ENCODE measurements at places on chromosomes 16 and 17. TPM values are rescaled to one million over a fixed set of nuclear protein-coding genes. Genes with fewer than 3 reads are reported as not detected.

TAOK2 gene
- 55.9 TPM for total RNA-seq

ZNF205 gene
- total RNA-seq: 0.38 TPM

SYNRG gene
- 113 TPM for total RNA-seq

SLC7A6 gene
- total RNA-seq: 182 TPM

DNA sequence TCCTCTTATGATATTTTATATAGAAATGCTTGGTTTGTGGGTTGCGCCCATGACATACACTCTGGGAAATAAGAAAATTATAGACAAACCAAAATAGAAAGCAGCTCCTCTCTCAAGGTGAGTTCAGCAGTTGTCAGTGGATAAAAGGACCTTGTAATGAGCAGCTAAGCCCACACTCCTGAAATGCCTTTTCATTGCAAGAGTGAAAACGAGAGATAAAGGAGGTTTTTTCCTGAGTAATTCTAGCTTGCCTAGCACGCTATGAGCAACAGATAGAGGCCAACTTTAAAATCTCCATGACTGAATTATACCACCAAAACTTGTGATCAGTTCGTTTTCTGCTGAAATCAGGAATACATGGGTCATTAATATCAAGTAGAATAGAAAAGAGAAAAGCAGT lies 261.8 kb upstream of the CACNG5 start:
- DNase-seq: no peak
- no peaks in the 10 kb centered on the region for H3K4me1 ChIP-seq
- no peaks in the 10 kb centered on the region for H3K36me3 ChIP-seq
- no peaks in the 10 kb centered on the region for H3K27me3 ChIP-seq

DNA sequence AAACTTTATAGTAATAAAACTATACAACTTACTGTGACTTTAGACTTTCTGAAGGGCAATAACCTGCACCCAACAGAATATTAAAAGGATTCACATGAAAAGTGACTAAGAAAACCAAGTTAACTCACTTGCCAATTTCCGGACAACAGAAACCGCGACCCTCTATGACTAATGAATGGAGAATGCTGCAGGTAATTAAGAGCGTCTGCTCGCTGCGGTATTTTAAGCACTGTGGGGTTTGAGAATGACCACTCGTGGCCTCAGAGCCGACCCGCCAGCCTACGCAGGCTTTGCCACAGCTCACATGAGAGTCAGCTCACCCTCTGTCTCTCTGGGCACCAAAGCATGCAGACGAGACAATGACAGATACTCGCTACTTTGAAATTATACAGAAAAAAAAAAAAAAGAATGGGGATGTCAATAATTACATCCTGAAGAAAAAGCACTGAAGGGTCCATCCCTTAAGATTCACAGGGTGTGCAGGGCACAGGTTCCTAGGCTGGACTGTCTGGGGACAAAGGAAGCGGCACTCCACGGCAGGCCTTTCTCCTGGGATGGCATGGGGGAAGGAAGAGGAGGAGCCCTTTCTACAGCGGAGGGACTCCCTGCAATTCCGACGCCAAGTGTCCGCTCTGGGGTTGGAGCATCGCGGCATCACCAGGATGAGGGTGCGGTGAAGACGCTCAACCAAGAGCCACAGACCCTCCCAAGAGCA lies 35.0 kb downstream of the ZCCHC14 start:
- H3K27ac ChIP-seq: no peak overlapping the region
- no peaks in the 10 kb centered on the region for H3K27me3 ChIP-seq
- H3K36me3 ChIP-seq: peaks cover 28% of the 10 kb centered on the region
- H3K4me1 ChIP-seq: no peaks in the 10 kb centered on the region
- no peak for DNase-seq

DNA sequence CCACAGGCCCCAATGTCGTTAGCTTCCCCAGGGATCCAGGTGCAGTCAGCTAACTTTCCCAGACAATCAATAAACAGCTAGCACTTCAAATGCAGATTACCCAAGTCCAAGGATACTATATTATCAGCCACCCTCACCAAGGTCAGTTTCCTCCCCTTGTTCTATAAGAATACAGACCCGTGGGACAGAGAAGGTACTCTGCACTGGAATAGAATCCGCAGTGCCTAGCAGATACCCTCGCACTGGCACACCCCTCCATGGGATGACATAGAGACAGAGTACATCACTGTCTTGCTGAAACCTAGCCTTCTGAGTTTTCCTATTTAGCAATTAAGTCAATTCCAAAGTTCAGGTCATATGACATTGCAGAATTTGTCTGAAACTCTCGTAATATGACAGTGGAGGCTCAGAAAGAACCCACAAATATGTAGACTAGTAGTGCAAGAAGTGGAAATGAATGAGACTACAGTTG lies 40.0 kb upstream of the ABCA10 start:
- no peak overlapping the region for H3K27ac ChIP-seq
- no peak overlapping the region for H3K4me3 ChIP-seq
- no peaks in the 10 kb centered on the region for H3K36me3 ChIP-seq
- H3K27me3 ChIP-seq: no peaks in the 10 kb centered on the region

DNA sequence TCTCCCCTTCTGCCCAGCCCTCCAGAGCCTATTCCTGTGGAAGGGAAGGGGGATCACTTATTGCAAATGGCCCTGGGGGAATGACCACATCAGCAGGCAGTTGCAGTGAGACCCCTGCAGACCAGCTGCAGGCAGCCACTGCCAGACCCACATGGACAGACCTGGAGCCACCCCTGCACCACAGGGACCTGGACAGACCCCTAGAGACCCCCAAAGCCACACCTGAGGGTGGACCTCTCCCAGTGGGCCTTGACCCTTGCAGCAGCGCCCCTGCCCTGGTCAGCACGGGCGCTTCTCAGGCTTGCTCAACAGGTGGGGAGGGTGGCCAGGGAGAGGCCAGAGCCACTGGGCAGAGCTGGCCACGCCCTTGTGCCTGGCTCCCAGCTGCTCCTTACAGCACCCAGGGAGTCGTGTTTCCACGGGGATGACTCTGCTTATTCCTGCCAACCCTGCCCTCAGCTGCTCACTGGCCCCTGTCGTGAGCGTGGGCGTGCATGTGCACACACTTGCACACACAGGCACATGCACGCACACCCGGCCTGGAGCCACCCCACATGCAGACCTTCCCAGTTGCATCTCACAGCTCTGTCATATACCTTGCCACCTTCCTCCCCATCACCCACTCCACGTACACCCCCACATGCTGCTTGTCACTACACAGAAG lies 1.3 kb upstream of the SCN4A start:
- no peak overlapping the region for H3K4me3 ChIP-seq
- H3K27ac ChIP-seq: no peak overlapping the region
- H3K36me3 ChIP-seq: no peaks in the 10 kb centered on the region
- no peak for DNase-seq
- no peaks in the 10 kb centered on the region for H3K27me3 ChIP-seq

- peak overlapping the region; percentile 71 for H3K4me3 ChIP-seq
- peaks cover 21% of the 10 kb centered on the region for H3K4me1 ChIP-seq
- H3K27me3 ChIP-seq: peaks cover 76% of the 10 kb centered on the region
- no peak overlapping the region for H3K27ac ChIP-seq
- H3K36me3 ChIP-seq: peaks cover 4% of the 10 kb centered on the region
Measured at GRCh38 chr17:81034168-81034777, 678 bp upstream of the BAIAP2 start.

- H3K27ac ChIP-seq: no peak overlapping the region
- DNase-seq: no peak
- H3K4me3 ChIP-seq: no peak overlapping the region
- no peaks in the 10 kb centered on the region for H3K36me3 ChIP-seq
Measured at GRCh38 chr17:65902155-65902554, 289.8 kb downstream of the CEP112 start.

- no peaks in the 10 kb centered on the region for H3K27me3 ChIP-seq
- H3K4me1 ChIP-seq: no peaks in the 10 kb centered on the region
- no peaks in the 10 kb centered on the region for H3K36me3 ChIP-seq
- H3K4me3 ChIP-seq: no peak overlapping the region
- DNase-seq: no peak
Measured at GRCh38 chr16:72051818-72052217, 2.5 kb upstream of the HP start.

DNA sequence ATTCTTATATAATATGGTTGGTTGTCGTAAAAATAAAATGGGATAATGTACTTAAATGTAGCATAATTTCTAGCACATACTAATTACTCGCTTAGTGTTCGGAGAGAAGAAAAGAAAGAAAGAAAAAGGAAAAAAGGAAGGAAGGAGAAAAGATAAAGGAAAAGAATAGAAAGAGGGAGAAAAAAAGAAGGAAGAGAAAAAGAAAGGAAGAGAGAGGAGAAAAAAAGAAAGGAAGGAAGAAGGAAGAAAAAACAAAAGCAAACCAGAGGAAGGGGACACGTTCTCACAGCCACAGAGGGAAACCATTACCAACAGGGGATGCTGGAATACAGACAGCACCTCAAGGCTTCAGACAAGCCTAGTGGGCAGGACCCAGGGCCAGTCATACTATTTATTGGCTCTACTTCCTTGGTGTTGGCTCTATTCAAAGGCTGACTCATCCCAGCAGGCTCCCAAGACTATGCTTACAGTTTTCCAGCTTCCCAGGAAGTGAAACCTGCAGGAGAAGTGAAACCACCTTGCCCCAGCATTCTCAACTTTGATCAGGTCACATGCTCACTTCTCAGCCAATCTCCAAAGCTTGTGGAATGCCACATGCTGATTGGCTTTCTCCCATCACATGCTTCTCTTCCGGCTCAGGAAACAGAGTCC lies 273.5 kb upstream of the IRX5 start:
- no peak overlapping the region for H3K4me3 ChIP-seq
- H3K4me1 ChIP-seq: no peaks in the 10 kb centered on the region
- H3K36me3 ChIP-seq: no peaks in the 10 kb centered on the region
- DNase-seq: no peak
- H3K27me3 ChIP-seq: peaks cover 7% of the 10 kb centered on the region

DNA sequence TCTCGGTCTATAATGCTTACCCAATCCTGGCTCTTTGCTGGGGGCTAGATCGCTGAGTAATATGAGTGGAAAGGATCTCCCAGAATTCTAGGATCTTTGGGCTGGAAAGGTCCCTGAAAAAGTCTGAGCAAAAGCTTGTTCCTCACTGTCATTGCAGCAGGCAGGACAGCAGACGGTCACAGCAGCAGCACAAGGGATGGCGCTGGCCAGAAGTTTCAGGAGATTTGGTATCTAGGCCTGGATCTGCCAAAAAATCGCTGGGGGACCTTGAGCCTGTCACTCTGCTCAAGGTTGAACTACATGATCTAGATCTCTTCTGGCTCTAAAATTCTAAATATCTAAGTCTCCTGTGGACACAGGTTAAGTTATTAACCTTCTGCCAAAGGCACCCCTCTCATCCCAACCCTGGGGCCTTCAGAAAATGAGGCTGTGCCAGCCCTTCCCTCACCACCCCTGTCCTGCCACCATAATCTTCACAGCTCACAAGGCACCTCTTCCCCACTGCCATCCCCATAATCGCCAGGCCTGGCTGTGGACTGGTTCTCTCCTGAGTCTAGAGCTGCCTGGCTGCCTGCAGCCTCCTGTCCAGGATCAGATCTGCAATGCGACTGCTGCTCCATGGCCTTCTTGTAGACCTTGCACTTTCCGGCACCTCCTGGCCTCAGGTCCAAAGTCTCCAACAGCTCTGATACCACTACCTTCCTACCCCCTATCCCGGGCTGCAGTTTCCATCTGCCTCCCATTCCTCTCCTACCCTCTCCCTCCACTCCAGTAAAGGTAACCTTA lies 10.2 kb downstream of the MYO18A start:
- no peaks in the 10 kb centered on the region for H3K36me3 ChIP-seq
- H3K27me3 ChIP-seq: no peaks in the 10 kb centered on the region
- no peak for DNase-seq

Measured in T-cell (primary cell).